ENCODE measurements at places on chromosomes 3 and 15.

- DNase-seq = no peak
These were observed 70.2 kb downstream of the FOXB1 start for GRCh38 chr15:60074181-60074885.

GRCh38 chr15:42058791-42059190, 35.6 kb downstream of the PLA2G4D start:
- no peak for DNase-seq

DNA sequence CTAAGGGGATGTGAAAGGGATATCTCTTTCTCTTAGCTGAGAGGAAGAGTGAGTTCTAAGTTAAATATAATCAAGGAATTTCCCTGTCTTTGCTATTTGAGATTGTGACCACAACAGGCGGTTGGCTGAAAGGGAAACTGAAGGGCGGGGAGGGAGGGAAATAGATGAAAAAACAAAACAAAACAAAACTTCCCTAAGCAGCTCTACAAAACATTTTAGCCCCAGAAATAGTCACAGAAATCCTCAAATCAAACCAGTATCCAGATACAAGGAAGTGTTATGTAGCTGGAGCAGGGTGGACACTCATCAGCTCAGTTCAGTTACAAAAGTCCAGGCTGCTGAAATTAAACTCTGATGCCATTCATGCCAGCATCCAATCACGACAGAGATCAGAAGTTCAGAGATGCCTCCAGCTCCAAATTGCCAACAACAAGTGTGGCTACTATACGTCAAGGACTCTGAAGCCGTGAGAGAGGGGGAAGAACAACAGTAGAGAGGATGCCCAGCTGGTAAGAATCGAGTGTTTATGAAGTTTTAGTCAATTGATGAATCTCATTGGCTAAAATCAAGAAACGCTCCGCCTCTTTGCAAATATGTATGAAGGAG, 319 bp upstream of the TP63 start:
- DNase-seq = no peak

GRCh38 chr3:118951089-118951488, 83.6 kb downstream of the IGSF11 start:
- DNase-seq = no peak

GRCh38 chr15:98776607-98777281, 128.4 kb downstream of the IGF1R start:
- peak; percentile 48 for DNase-seq

- no peak for DNase-seq
These were observed 937.0 kb downstream of the IGSF11 start for GRCh38 chr3:118097660-118098059.

GRCh38 chr3:123893012-123893411, 8.9 kb upstream of the MYLK start:
- DNase-seq = no peak

GRCh38 chr3:46206282-46207015, 1.7 kb downstream of the CCR1 start:
- DNase-seq = no peak

DNA sequence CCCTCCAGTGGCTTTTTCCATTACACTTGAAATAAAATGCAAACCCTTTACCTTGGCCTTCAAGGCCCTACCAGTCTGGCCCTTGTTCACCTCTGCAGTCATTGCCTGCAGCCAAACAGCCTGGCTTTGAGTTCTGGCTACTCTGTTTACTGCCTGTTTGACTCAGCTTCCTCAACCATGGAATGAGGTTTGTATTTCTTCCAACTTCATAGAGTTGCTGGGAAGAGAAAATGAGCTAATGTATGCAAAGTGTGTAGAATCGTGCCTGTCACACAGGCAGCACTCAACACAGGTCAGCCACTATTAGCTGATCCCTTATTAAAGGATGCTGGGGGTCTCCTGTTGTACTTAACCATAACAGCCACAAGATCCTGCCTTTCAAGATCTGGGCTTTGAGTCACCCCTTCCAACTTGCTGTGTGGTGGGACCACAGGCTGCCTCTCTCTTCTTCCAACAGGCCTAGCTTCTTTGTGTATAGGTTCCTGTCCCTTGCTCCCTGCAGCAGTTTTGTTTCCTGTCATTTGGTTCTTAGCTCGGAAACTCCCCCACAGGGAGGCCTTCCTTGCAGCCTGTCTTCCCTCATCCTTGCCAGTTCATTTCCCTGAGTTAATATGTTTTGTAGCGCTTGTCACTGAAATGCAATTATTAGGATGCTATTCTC, 6.4 kb downstream of the MED12L start:
- DNase-seq = no peak

DNA sequence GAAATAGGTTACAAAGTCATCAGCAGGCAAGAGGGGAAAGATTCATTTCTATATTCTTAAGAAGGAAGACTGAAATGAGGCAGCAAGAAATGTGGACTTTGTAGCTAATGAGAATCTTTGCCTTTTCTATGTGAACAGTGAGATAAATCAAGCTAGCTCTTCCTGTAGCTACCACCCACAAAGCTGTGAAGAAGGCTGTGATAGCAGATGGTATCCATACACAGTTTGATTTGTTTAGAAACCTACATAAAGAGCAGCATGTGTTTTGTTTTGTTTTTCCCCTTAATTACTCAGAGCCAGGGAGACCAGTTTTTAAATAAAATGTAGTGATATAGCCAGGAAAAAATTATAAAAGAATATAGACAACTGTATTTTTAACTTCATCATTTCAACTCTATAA, 45.5 kb downstream of the TEX9 start:
- no peak for DNase-seq

DNA sequence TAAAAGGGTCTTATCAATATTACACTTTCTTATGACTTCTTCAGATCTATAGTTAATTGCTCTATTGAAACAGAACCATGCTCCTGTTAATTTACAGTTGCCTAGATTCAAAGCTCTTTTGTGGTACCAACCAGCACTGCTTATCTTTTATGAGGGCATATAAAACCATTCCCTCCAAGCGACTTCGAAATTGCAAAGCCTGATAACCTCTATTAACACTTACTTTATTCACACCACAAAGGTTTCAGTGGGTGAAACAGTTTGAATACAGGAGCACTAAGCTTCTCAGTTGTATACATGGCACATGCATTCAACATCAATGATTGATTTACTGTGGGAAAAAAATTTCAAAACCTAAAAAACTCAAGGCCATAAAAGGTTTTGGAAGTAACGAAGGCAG, 74.9 kb upstream of the PPIB start:
- no peak for DNase-seq

DNA sequence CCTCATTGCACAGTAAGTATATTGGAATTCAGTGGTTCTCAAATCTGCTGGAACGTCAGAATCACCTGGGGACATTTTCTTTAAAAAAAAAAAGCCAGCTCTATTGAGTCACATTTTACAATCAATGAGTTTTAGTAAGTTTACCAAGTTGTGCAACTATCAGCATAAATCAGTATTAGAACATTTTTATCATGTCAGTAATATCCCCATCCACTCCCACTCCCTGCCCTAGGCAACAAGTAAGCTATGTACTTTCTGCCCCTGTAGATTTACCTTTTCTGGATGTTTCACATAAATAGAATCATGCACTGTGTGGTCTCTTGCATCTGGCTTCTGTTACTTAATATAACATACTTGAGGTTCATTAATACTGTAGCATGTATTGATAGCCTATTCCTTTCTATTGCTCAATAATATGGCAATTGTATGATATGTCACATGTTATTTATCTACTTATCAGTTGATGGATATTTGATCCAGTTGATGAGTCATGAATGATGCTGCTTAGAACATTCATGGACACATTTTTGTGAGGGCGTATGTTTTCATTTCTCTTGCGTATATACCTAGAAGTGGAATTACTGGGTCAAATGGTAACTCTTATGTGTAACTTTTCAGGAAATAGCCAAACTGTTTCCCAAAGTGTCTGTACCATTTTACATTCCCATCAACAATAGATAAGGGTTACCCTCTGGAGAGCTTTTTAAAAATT, 180.5 kb downstream of the THSD4 start:
- DNase-seq = no peak

DNA sequence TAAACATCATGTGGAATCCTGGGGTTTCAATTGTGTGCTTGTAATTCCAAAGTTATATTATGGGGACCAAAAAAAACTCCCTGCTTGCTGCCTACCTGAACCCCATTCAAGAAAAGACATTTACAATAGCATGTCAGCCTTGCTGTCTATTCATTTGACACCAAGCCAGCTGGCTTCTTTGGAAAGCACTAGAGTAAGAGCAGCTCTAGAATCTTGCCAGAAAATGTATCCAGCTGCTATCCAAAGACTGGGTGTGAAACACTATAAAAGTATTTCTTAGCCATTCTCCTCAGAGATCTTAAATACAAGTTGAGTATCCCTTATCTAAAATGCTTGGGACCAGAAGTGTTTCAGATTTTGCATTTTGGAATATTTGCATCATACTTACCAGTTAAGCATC, 87.4 kb downstream of the RAD18 start:
- no peak for DNase-seq

GRCh38 chr3:32281570-32282106, 43.2 kb downstream of the CMTM8 start:
- no peak for DNase-seq

GRCh38 chr3:194138732-194139070, 2.8 kb downstream of the HES1 start:
- no peak for DNase-seq

DNA sequence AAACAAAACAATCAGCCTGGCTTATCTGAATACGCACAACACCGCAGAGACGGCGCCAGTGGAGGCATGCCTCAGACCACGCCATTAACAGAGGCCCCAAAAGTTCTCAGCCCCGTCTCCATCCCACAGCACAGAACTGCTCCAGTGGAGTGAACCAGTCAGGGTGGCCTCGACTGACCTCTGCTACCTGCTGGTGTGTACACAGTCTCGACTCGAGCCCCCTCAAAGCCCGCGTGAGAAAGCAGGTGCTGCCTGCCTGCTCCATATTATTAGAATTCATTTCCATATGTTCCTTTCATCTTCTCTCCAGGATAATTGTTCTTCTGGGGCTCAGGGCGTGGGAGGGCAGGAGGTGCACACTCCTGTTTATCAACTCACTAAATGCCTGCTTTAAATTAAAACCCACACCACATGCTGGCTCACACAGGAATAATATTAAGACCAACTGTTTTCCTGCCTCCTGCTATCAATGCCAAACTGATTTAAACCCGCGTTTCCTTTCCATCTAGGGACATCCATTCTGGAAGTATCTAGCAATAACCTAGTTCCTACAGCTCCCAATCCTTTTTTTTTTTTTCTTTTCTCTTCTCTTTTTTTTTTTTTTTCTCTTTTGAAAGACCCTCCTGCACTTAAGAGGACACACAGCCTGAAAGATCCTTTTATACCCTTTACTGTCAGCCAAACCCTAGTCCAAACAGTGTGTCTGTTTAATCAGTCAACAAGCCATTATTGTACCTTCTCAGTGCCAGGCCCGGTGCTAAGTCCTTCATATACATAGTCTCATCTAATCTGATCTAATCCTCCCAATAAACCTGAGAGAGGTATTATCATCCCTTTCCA, 101.2 kb downstream of the TLE3 start:
- no peak for DNase-seq

- DNase-seq = no peak
These were observed 23.5 kb downstream of the B3GALNT1 start for GRCh38 chr3:161081633-161082032.

DNA sequence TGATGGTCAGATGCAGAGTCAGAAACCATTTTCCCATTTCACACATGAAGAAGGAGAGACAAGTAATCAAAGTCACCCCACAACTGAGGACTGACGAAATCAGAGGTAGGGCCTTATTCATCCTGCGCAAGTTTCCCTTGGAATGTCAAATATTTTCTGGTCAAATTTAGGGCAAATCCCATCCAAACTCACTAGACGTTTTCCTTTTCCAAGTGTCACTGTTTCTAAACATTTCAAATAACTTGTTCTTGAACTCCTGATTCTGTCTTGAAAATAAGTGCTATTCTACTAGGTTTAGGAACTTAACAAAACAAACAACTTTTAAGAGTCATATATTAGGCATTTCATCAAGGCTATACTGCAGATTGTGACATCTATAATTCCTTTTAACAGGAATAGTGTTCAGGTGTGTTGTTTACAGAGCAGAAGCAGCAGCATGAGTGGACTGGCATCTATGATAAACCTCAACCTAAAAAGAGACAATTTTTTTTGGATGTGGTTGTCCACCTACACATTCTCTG, 40.7 kb downstream of the SUMF1 start:
- no peak for DNase-seq

DNA sequence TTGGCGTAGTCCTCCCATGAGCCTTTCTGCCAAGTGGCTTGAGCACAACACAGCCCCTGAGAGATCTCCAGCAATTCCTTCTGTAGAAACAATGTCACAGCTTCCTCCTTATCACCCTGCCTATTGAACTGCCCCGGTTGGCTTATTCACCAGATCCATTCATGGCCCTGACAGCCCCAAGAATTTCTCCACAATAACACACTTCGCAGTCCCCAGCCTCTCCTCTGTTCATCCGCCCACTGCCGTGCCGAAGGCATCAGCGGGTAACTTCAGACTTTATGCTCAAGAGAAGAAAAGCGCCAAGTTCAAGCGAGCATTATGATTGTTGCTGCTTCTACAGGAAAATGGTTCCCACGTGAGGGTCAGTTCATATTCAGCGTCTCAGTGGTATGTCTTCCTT, 403.9 kb downstream of the VPS13C start:
- no peak for DNase-seq

DNA sequence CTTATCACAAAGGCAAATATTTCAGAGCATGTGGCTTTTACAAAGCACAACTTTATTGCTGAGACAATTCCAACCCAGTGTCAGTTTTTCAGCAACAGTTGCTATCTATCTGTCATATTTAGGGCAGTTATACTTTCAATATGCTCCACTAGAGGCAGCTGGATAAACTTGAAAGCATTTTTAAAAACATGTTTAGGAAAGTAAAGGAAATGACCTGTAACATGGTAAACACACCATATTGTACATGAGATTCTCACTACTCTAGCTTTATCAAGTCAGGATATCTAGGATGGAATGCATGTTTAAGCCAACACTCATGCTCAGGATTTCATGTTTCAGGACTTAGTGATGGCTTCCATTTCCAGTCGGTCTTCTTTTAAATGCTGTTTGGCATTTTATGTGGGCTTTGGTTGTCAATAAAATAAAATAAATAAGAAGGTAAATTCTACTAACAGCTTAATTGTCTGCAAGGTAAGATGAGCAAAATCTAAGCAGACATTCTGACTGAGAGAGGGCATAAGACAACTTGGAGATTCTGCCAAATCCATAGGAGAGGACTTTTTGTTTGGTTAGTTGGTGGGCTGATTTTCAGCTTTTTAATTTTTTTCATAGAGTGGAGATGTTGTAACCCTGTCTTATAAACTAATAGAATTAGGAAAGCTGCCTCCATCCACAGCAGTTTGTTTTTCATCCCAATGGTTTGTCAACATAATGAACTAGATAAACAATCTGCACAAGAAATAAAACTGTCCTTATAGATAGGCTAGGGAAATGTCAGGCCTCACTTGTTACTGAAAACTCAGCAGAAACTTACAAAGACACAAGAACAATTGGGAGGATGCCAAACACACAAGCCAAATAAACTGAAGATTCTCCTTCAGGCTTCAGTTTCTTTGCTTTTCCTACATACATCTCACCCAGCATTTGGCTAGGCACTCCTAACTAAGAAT, 63.4 kb upstream of the CPB1 start:
- no peak for DNase-seq

GRCh38 chr3:4981665-4982494, 2.6 kb downstream of the BHLHE40 start:
- no peak for DNase-seq

GRCh38 chr3:17329927-17330326, 412.5 kb downstream of the TBC1D5 start:
- DNase-seq = no peak

Data from activated CD8-positive, alpha-beta T cell treated with anti-CD3 and anti-CD28 coated beads, Interleukin-2, amount 10 ng/mL, durations not matched to agents 7 days and 5 days (primary cell).